GM12865 (cell line): ENCODE measurements at places on chromosomes 16 and 17.

DNA sequence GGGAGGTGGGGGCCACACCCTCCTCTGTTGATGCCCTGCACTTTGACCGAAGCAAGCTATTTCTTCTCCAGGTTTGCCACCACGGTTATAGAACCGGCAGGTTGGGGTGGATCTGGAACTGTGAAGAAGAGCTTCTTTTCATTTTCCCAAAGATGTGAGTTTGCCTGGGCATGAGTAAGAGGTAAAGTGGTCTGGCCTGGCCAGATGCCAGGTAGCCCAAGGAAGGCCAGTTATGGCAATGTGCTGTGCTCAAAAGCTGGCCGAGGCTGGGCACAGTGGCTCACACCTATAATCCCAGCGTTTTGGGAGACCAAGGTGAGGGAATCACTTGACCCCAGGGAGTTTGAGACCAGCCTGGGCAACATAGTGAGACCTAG is 18.7 kb downstream of the ATP6V0D1 start:
- no peak for DNase-seq

DNA sequence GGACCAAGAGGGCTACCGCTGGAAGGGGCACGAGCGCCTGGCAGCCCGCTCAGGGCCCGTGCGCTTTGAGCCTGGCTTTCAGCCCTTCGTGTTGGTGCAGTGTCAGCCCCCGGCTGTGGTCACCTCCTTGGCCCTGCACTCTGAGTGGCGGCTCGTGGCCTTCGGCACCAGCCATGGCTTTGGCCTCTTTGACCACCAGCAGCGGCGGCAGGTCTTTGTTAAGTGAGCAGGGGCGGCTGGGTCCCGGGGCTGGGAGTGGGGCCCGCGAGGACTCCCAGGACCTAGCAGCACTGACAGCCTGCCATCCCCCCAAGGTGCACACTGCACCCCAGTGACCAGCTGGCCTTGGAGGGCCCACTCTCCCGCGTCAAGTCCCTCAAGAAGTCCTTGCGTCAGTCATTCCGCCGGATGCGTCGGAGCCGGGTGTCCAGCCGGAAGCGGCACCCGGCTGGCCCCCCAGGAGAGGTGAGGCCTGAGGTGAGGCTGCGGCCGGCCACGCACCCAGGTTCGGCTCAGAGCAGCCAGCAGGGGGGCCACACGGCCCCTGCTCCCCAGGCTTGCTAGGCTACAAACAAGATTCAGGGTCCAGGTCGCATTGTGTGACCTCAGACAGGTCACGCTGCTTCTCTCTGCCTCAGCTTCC is 17.4 kb upstream of the MYO15B start:
- DNase-seq, result no peak

- DNase-seq, result no peak
These were observed 8.2 kb upstream of the RNFT1 start for GRCh38 chr17:59972778-59973177.

- peak; percentile 95 for DNase-seq
These were observed 1.4 kb upstream of the TSPOAP1 start for GRCh38 chr17:58329810-58330537.

DNA sequence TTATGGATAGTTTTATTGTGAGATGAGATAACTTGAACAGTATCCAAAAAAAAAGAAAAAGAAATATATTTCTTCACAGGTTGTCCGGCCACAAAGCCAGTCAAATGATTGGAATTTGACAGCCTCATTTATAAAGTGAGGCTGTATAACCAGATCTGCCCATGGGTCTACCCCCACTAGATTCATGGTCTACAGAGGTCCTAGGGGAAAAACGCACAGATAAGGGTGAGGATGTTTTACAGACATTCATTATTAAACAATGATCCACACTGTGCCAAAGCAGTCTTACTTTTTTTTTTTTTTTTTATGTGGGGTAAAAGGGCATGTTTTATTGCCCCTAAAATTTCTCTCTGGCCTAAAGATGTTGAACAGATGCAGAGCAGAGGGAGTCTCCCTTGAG is 1503.0 kb upstream of the CDH8 start:
- no peak for DNase-seq

DNA sequence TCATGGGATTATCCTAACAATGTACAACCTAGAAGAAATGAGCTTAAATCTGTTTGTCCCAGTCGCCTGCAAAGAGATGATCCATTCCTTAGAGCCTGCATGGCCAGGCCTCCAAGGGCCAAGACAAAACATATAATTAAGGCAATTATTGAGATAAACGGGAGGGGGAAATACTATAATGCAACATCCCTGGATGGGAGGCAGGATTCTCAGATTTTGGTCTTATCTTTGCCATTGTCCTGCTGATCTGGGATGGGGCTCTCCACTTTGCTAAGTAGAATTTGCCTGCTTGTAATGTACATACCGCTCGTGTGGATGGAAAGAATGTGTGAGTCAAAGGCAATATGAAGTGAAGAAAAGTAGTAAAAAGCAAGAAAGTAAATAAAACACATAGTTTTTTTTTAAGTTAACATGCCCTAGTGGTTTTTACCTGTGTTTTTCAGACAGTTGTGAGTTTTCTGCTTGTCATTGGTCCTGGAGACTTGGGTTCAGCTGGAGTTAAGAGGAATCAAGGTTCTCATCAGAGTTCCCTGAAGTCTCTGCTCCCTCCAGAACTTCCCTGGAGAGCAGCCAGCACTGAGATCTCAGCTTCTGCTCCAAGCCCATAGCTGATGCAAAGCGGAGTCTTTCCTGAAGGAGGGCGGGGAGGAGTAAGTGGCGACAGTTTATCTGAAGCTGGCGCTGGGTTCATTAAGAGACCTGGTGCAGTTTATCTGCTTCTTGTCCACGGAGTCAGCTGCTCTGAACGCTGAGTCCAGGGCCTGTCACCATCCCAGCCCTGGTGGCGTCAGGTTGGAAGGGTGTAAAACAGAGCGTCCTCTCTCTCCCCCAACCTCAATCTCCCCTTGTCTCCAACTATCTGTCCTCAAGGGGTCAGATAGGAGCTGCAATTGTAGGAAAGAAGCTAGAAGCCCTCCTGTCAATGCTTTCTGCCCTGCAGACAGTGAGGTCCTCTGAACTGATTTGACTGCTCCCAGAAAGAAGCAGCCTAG is 30.1 kb downstream of the HOXB1 start:
- peak; percentile 42 for DNase-seq

GRCh38 chr17:13978478-13978877 is 90.8 kb upstream of the COX10 start:
- no peak for DNase-seq

DNA sequence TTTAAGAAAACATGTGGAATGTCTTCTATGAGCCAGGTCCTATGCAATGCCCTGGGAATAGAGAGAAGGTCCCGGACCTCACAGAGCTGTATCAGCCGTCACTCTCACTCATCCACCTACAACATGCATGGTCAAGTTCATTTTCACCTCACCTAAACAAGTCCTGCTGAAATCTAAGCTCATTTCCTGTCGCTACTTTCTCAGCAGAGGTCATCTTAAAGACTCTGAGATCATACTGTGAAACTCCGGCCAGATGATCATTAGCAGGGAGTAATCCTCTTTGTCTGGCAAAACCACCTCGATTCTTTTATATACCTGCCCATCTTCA is 66.2 kb upstream of the LYRM9 start:
- peak; percentile 14 for DNase-seq

- DNase-seq, result no peak
These were observed 4.4 kb downstream of the ZC3H7A start for GRCh38 chr16:11792410-11793241.

DNA sequence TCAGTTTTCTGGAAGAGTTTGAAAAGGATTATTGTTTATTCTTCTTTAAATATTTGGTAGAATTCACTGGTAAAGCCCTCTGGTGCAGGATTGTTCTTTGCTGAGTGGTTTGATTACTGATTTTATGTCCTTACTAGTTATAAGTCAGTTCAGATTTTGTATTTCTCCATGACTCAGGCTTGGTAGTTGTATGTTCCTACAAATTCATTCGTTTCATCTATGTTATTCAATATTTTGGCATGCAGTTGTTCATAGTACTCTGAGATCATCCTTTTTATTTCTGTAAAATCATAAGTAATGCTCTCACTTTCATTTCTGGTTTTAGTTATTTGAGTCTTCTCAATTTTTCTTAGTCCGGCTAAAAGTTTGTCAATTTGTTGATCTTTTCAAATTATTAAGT is 58.1 kb upstream of the CRYM start:
- no peak for DNase-seq

GRCh38 chr16:30064729-30065101 is 845 bp upstream of the ALDOA start:
- DNase-seq, result no peak

- no peak for DNase-seq
These were observed 101.2 kb downstream of the PHKB start for GRCh38 chr16:47562366-47562765.

GRCh38 chr17:1697681-1698080 is 12.5 kb downstream of the TLCD2 start:
- DNase-seq, result no peak

- no peak for DNase-seq
These were observed 65.3 kb downstream of the RMI2 start for GRCh38 chr16:11410376-11411058.
